Cerebellar nuclear complex (tissue), 1 donor: ENCODE measurements at places on chromosomes 13 and 19.

DNA sequence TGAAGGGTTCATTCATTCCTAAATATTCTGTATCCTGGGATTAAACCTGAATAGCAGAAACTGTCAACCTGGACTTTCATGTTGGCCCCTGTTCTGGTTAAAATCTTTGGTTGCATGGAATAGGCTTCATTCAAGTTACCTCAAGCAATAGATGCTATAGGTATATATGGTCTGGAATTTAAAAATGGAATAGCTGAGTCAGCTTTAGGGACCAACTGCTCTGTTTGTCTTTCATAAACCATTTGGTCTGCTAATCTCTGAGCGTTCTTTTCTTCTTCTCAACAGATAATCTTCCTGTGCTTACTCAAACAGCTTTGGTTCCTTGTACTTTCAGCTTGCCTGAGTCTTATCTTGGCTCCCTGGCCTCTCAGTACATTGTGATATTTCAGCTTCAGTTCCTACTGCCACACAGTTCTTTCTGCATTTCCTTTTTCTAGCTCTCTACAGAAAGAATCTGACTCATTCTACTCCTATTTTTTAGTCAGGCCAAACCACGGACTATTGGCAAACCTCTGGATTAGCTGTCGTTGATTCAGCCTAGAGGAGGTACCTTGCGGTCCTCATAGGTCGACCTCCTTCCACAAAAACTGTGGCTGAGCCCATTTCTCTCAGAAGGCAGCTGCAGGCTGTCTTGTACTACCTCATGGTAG is 35.9 kb upstream of the MAB21L1 start:
- DNase-seq: no peak

DNA sequence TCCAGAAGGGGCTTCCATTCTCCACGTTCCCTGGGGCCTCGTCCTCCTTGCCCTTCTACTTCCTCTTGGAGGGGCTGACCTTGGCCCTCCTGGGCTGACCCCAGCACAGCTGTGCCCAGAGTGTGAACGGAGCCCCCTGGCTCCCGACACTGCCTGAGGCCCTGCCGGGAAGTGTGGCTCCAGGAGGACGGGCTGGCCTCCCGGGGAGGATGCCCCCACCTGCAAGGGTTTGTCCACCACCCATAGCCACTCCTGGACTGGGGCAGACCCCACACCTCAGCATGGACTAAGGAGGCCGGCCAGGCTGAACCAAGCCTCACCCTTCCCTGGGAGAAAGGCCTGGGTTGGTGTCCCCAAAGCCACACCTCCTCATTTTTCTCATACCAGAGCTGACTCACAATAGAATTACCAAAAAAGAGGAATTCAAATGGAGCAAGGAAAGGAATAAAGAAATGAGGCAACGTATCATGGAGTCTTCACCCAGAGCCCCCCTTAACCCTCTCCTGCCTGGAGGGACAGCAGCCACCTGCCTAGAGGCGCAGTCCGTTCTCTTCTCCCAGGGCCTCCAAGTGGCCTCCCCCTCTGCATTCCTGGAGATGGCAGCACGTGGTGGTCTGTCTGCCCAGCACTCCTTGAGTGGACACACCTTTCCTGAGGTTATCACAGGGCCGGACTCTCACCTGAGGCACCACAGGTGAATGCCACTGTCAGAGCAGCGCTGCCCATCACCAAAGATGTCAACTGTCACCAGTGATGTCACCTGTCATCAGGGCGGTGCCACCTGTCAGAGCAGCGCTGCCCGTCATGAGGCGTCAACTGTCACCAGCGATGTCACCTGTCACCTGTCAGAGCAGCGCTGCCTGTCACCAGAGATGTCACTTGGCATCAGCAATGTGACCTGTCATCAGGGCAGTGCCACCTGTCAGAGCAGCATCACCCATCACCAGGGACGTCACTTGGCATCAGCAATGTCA is 3.1 kb upstream of the C13orf46 start:
- DNase-seq: no peak

GRCh38 chr13:100917011-100917410 is 242.4 kb upstream of the TMTC4 start:
- no peak for DNase-seq

DNA sequence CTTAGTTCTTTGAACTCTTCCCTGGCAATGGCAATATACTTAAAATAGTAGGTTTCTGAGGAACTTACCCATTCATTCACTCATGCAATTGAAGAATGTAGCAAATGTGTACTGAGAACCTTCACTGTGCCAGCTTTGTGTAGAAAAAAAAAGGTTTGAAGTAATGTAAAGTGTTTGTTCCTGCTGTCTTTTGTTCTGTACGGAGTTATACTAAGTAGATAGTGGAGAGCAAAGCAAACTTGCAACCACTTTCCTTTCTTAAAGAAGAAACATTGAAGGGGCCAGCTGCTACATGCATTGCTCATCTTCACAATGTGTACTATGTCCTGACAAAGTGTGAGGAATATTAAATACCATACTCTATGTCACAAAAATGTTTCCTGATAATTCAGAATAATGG is 68.9 kb upstream of the FREM2 start:
- DNase-seq: no peak

DNA sequence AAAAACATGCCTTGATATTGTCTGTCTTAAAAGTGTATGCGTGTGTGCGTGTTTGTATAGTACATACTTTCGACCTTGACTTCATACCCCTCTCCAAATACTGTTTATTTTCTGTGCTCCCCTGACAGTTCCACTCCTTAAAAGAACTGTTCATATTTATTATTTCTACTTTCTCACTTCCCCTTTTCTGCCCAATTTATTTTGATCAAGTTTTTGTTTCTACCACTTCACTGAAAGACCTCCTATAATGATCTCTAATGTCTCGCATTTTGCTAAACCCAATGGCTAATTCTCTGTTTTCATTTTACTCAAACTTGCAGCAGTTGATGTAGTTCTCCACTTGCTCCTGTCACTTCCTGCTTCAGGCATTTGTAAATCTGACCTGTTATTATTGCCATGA is 426.1 kb upstream of the KLF12 start:
- DNase-seq: no peak

GRCh38 chr13:28761586-28761985 is 42.8 kb upstream of the SLC46A3 start:
- DNase-seq: no peak

GRCh38 chr13:110582421-110582954 is 21.0 kb upstream of the RAB20 start:
- DNase-seq: no peak

- no peak for DNase-seq
Measured at GRCh38 chr13:49495783-49496762, at the start of gene PHF11. PHF11 (plus strand) TSS chr13:49495953; CDS start chr13:49496002, 49 bp downstream.

DNA sequence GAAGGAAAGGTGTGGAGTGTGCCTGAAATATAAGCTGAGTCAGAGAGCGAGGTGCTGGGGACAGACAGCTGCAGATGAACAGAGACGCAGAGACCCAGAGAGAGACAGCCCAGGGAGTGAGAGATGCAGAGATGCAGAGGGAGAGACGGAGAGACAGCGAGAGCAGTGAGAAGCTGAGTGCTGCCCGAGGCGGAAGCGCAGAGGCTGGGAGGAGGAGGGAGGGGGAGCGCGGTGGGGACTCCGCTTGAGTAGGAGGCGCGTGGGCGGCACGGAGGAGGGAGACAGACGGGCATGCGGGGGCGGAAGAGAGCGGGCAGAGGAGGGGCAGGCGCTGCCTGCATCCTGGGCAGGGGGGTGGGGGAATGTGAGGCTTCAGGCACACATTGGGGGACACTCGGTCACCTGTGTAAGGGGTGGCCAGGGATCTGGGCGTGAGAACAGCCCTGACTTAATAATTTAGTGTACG is 25.7 kb downstream of the SLC8A2 start:
- peak; percentile 21 for DNase-seq

- DNase-seq: no peak
Measured at GRCh38 chr13:26376430-26376829, 122.5 kb downstream of the CDK8 start.

DNA sequence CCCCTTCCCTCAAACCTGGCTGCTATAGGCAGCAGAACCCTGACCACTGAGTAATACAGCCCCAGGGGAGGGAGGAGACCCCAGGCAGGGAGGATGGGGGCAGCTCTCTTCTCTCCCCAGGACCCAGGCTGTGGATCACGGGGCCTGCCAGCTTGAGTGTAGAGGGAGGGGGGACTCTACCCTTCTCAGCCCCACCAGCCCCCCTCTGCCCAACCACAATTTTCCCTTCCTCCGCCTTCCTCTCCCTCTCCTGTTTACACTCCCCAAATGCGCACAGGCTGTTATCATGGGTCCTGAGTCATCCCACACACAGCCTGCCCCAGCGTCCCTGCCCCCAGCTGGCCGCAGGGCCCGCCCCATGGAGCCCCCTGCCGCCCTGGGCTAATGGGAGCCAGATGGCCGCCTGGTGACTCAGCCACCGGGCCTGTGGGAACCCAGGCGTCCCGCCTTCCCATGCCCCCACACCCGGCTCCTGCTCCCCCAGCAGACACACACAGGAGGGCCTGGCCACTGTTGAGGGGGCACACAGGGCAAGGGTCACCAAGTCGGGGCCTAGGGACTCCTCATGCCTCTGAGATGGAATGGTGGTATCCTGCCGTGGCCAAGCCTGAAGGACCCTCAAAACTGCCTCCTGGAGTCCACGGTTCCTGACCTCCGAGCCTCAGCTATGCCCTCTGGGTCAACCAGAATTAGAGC is 13.6 kb downstream of the CCDC97 start:
- no peak for DNase-seq

DNA sequence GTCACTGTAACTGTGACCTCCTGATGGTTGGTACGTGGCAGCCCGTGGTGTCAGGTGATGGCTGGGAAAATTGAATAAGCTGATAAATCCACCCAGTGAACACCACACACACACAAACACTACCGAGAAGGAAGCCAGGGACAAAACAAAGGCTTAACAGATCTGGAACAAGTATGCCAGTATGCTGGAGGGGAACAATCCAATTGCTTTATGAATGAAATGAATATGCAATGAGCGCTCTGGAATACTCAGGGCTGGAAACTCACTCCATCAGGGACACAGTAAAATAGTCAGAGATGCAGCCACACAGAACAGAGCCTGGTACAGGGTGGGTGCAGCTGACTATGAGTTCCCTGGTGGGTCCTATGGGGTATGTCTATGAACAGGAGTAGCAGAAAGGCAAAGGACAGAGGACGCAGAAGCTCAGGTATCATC is 16.7 kb downstream of the TMTC4 start:
- DNase-seq: no peak

- DNase-seq: no peak
Measured at GRCh38 chr13:41452462-41452861, 4.9 kb upstream of the RGCC start.

DNA sequence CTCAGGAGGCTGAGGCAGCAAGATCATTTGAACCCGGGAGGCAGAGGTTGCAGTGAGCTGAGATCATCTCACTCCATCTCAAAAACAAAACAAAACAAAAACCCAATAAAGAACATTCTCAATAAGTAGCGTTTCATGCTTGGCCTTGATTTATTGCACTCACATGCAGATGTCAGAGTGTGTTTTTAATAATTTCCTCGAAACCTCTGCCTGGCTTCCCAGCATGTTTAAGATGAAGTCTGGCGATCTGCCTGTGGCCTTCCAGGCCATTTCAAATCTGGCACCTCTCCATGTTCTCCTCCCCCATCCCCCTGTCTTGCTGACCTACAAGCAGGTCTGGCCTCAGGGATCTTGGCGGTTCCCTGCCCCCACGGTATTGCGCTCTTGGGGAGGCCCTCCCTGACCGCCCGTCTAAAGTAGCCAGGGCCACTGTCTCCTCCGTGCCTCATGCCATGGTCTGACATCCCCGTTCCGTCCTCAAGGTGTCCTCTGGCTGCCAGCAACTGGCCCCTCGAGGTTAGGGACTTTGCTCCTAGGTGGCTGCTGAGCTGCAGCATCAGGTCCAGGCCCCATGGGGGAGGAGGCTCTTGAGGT is 1.6 kb downstream of the WDR88 start:
- DNase-seq: no peak

DNA sequence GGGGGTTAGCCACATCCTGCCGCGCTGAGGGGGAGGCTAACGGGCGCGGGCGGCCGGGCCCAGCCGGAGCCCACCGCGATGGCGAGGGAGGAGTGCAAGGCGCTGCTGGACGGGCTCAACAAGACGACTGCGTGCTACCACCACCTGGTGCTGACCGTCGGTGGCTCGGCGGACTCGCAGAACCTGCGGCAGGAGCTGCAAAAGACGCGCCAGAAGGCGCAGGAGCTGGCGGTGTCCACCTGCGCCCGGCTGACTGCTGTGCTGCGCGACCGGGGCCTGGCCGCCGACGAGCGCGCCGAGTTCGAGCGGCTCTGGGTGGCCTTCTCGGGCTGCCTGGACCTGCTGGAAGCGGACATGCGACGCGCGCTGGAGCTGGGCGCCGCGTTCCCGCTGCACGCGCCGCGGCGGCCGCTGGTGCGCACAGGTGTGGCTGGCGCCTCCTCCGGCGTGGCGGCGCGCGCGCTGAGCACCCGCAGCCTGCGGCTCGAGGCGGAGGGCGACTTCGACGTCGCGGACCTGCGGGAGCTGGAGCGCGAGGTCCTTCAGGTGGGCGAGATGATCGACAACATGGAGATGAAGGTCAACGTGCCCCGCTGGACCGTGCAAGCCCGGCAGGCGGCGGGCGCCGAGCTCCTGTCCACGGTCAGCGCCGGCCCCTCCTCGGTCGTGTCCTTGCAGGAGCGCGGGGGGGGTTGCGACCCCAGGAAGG is 692 bp downstream of the RGS9BP start:
- no peak for DNase-seq

DNA sequence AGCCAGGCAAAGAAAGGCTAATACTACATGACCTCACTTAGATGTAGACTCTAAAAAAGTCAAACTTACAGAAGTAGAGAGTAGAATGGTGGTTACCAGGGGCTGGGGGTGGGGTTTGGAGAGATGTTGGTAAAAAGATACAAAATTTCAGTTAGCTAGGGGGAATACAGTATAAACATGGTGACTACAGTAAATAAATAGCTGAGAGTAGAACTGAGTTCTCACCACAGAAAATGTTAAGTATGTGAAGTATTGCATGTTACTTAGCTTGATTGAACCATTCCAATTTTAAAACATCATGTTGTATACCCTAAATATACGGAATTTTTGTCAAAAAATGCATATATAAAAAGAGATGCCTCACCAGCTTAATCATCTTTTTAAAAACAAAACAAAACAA is 67.5 kb upstream of the DOCK9 start:
- no peak for DNase-seq

- no peak for DNase-seq
Measured at GRCh38 chr13:101453784-101454201, 1.3 kb downstream of the ITGBL1 start.

DNA sequence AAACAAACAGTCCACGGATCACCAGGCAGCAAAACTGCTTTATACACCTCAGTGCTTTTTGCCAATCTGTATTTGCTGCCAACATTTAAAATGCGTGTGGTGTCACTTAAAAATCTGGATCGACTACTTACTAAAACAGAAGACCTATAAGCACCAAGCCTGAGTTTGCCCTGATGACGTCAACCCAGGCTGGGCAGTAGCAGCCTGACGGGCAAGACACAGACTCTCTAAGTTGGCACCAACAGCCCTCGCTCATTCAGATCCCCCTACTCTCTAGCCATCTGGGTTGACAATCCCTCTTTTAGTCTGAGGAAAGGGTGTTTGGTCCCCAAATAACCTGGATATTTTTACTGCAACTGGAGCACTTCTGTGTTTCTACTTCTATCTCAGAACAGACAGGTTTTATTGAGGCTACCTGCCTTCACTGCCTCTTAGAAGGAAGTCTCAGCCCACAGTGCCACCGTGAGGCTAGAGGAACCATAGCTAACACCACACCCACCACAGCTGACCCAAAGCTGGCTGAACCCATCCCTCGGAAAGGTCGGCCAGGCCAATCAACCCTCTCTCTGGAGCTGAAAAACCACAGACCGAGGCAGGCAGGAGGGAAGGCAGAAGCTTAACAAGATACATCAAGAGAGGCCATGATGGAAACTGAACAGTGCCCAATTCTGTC is 6.9 kb downstream of the SUGP2 start:
- no peak for DNase-seq
